Stimulated activated CD4-positive, alpha-beta T cell treated with anti-CD3 and anti-CD28 coated beads, Interleukin-1b, Interleukin-23, amount 100 ng/mL, for 1 hour (primary cell): ENCODE measurements at places on chromosomes 5 and 9.

DNA sequence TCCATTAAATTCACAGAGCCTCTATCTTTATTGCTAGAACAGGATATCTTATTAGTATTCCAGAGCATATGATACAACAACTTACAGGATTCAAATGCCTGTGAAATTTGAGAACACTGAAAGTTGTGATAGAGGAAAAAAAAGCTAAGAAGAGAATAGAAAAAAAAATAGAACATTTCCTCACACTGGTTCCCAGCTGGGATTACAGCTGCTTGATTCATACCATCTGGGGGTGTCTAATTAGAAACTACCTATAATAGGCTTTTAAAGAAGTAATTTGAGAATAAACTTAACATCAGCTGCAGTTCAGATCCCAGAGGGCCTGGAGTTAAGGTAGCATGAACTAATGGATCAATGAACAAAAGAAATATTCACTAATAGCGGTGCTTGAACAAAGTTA, 922.0 kb downstream of the CDH12 start:
- DNase-seq = no peak

GRCh38 chr5:78612227-78613150, 36.1 kb downstream of the LHFPL2 start:
- DNase-seq = no peak

- no peak for DNase-seq
These were observed 78.7 kb upstream of the ASS1 start for GRCh38 chr9:130366072-130366471.

DNA sequence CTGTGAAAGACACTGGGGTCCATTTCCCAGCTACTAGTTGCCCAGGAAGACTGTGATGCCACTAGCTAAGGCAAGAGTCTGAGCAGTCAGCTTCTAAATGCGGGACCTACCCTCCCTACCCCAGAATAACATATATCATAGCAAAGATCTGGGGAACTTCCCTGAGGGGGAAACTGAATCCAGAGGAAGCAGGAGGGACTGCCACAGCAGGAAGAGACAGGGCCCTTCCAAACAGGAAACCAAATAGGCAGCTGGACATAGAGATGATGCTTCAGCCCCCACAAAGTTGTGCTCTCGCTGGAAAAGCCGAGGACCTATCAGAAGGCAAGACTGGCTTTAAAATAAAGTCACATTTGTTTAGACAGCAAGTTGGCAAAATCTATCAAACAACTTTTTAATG, 51.1 kb downstream of the KLHL3 start:
- no peak for DNase-seq

DNA sequence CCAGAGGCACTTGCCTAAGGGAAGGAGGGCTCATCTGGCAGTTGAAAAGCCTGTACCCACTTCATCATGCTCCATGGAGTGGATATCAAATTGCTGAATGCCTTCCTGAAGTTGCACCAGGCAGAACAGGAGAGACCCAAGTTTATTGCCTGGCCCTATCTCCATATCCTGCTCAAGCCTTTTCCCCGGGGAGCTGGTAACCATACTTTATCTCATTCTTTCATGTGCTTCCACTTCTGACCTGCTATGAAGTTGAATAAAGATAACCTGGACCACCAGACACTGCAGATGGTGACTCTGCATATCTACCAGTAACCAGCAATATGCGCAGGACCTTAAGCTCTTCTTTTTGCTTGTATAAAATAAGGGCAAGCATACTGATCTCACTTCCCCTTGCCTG, 1397.5 kb upstream of the CDH6 start:
- no peak for DNase-seq

DNA sequence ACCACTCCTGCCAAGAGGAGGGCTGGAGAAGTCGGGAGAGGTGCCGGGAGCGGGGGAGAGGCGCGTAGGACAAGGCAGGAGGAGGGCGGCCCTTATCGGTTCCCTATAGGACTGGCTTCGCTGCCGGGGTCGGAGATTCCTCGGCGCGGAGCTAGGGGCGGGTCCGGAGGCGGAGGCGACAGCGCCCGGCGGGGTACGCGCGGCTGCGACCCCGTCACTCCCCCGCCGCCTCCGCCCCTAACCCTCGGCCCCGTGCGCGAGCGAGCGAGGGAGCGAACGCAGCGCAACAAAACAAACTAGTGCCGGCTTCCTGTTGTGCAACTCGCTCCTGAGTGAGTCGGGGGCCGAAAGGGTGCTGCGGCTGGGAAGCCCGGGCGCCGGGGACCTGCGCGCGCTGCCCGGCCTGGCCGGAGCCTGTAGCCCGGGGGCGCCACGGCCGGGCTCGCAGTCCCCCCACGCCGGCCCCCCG, 2.0 kb downstream of the GLIS3 start:
- DNase-seq = no peak

DNA sequence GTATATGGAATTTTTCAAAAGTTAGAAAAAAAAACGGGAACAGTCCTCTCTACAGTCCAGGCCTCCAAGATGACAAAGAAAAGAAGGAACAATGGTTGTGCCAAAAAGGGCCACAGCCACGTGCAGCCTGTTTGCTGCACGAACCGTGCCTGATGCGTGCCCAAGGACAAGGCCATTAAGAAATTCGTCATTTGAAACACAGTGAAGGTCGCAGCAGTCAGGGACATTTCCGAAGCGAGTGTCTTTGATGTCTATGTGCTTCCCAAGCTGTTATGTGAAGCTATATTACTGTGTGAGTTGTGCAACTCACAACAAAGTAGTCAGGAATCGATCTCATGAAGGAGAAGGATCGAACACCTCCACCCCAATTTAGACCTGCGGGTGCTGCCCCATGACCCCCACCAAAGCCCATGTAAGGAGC, 37.4 kb downstream of the HMGCR start:
- DNase-seq = no peak

GRCh38 chr9:93231121-93231694, 47.3 kb downstream of the WNK2 start:
- DNase-seq = no peak

- DNase-seq = no peak
These were observed 4.1 kb downstream of the BICD2 start for GRCh38 chr9:92760494-92760893.
